Stimulated activated CD8-positive, alpha-beta memory T cell treated with anti-CD3 and anti-CD28 coated beads, Interleukin-4, amount 100 ng/mL, for 4 hours (primary cell): ENCODE measurements at places on chromosomes 12 and 14.

- DNase-seq: no peak
These were observed 5.2 kb downstream of the WNT10B start for GRCh38 chr12:48966177-48966895.

- no peak for DNase-seq
These were observed 61.6 kb downstream of the SH2B3 start for GRCh38 chr12:111467092-111467856.

GRCh38 chr12:34296143-34297041, 274.1 kb downstream of the ALG10 start:
- no peak for DNase-seq

DNA sequence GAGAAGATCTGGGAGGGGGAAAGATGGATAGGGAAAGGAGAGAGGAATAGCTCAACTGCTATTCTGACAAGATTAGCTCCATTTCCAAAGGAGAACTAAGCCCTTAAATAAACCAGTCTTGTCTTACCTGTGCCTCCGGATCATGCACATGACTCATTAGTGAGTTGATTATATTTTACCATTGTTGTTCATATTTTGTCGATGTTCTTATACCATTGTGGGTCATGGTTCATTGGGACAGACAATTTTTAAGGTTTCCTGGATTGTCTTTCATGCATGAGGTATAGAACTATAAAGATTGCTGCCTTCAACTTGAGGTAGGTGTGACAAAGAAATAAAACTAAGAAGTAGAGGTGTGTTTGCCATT, 243.0 kb upstream of the ATP2B1 start:
- no peak for DNase-seq

- DNase-seq: peak; percentile 30
These were observed 986.3 kb upstream of the TMEM132C start for GRCh38 chr12:127280393-127281275.
